ENCODE measurements at places on chromosomes 12 and 14.

DNA sequence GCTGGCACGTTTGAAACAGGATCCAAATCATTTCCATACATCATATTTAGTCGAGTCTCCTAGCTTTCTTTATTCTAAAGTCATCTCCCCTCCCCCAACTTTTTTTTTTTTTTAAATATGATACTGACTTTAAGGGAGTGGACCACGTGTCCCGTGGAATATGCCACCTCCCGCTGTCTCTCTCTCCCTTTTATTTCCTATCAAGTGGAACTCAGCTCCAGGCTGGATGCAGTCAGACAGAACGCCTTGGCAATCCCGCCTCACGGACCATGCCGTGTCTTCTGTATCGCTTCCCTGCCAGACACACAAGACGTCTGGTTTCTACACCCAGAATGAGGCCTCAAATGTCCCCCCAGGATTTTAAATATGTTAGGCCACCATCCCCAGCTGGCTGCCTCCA is 21.2 kb downstream of the BCL7A start:
- no peak for DNase-seq

DNA sequence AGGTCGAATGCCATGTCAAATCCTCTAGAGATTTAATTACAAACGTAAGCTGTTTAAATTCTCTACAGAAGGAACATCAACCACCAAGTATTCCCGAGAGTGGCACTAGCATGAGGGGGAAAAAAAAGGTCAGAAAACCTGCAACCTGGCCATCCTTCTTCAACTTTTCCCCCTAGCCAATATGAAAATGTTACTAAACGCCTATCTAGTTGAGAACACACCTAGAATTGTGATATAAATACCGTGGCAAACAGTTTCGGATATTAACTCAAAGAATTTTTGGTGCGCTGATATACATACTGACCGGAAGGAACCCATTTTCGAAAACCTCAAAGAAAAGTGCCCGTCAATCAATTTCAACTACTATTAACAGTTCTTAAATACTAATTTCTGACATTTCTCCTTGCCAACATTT is 1.8 kb downstream of the HNRNPC start:
- peak; percentile 36 for DNase-seq

DNA sequence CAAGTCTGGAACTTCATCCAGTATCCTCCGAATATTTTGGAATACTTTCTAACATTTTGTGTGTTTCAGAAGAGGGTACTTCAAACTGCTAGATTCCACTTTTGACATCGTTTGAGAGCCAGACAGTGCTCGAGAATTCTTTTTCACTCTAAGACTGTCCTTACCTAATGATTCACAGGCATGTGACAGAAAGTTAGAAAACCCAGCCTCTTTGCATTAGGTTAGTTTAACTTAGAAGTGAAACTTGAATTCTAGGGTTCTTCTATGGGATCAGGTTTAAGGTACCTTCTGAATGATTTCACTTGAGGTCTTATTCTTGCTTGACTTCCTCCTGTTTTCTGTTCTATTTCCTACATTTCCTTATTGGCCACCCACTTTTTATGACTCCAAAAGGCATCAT is 431.8 kb downstream of the SLC6A15 start:
- no peak for DNase-seq

DNA sequence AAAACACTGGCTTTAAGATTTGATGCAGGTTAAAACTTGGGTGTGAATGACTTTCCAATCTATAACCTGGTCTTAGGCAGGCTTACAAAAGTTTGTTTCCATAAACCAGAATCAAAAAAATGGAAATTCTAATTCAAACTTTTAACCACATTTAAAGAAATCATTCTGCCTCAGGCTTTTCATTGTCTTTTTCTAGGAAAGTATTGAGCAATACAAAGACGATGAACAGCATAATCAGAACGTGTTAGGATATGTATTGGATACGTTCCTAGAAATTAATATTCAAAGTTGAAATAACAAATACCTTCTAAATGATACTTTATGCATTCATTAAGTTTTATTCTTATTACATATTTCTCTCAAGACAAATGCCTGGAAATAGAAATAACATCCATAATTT is 172.9 kb downstream of the CEP128 start:
- DNase-seq: peak; percentile 24

DNA sequence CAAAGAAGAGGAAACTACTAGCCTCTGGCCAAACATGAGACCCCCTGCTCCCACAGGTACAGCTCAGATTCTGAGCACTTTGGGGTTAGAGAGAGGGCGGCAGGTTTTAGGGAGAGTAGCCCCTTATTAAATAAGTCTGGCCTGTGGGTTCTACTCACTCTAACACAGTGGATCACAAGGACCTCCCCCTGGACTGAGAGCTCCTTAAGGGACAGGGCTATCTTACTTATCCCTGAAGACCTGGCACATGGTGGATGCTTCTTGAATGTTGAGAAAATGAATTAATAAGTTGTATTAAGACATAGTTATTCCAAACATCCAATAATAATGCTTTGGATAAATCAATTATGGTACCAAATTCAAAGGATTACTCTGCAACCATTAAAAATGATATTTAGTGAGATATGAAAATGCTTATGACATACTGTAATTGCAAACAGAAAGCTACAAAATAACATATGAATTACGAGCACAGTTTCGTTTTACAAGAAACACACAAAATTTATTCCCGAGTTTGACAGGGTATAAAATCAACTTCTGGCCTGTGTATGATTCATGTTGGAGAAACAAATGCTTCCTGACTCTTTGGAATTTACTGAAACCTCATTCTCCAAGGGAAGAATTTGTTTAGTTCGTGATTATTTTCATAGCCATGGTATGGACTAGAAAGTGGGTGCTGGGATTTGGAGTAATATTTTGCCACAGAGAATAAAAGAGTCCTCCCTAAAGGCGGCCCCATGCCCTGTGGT is 59.3 kb upstream of the BDKRB2 start:
- no peak for DNase-seq

GRCh38 chr12:125399489-125399888 is 334.3 kb downstream of the AACS start:
- DNase-seq: no peak

- no peak for DNase-seq
These were observed 41.0 kb upstream of the NCOR2 start for GRCh38 chr12:124608450-124608870.

- peak; percentile 63 for DNase-seq
These were observed 134.4 kb upstream of the FGD4 start for GRCh38 chr12:32264961-32265360.

DNA sequence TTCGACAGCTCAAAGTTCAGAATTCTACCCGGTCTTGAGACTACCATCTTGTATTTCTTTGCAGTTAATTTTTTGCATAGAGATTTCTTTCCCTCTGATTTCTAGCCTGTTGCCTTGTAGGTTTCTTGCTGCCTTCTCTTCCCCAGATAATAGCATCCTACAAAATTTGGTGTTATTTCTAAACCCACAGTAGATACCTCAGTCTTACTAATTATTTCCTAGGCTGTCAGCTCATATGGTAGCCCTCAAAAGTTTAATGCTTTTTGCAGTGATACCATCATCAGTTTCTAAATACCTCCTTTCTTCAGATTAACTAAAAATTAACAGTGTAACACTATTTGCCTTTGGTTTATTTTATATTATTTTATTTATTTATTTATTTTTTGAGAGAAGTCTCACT is 61.9 kb upstream of the TMPO start:
- DNase-seq: no peak

DNA sequence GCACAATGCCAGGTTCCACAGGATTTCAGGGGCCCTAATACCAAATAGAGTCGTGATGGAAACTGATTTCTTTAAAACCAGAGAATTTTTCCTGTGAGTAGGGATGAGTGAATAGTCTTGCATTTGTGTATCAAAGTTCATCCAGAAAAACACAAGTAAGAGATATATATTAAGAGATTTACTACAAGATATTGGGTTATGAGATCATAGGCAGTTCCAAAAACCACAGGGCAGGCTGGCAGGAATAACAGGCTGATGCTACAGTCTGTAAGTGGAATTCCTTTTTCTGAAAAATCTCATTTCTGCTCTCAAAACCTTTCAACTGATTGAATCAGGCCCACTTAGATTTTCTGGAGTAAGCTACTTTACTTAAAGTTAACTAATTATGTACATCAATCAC is 1756.2 kb upstream of the SEL1L start:
- no peak for DNase-seq

- no peak for DNase-seq
These were observed 923 bp upstream of the MLF2 start for GRCh38 chr12:6753772-6754356.

- no peak for DNase-seq
These were observed 43.3 kb downstream of the NCKAP5L start for GRCh38 chr12:49784756-49785409.

- DNase-seq: peak; percentile 57
These were observed 944 bp downstream of the CCND2 start for GRCh38 chr12:4274396-4275015.

GRCh38 chr12:24574538-24574937 is 374.4 kb downstream of the BCAT1 start:
- no peak for DNase-seq

GRCh38 chr14:100567009-100567876 is 20.0 kb downstream of the BEGAIN start:
- peak; percentile 46 for DNase-seq

DNA sequence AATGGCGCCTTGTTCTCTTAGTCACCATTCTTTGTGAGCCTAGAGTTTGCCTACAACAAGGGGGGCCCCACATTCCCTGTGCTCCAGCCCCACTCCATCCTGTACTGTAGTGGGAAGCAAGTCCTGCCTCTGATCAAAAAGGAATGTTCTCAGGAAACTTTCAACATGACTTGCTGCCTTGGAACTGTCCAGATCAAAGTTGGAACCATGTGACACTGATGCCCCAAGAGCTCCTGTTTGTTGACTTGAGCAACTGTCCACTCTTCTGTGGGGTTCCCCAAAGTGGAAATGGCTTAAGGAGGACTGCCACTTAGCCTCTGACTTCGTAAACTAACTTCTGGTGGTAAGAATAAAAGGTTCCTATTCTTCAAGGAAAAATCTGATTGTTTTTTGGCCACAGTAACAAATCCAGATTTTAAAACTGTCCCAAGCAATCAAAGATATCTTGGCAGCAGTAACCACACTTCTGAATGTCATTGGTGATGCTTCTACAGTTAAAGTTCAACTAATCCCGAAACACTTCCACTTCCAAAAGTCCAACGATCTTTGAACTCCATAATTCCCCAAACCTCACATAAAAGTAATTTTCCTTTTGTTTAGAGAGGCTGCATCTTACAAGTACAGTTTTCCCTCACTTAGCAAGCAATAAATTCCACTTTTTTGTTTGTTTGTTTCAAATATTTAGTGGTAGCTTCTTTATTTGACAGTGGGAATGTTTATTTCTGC is 67.2 kb downstream of the PAH start:
- DNase-seq: no peak

- no peak for DNase-seq
These were observed 56.9 kb upstream of the TSPAN8 start for GRCh38 chr12:71214511-71215285.

GRCh38 chr12:109488051-109488665 is 10.7 kb downstream of the UBE3B start:
- no peak for DNase-seq

- no peak for DNase-seq
These were observed 3.7 kb upstream of the FERMT2 start for GRCh38 chr14:52954346-52955214.

- no peak for DNase-seq
These were observed 1036.5 kb upstream of the NOVA1 start for GRCh38 chr14:27634056-27634970.

DNA sequence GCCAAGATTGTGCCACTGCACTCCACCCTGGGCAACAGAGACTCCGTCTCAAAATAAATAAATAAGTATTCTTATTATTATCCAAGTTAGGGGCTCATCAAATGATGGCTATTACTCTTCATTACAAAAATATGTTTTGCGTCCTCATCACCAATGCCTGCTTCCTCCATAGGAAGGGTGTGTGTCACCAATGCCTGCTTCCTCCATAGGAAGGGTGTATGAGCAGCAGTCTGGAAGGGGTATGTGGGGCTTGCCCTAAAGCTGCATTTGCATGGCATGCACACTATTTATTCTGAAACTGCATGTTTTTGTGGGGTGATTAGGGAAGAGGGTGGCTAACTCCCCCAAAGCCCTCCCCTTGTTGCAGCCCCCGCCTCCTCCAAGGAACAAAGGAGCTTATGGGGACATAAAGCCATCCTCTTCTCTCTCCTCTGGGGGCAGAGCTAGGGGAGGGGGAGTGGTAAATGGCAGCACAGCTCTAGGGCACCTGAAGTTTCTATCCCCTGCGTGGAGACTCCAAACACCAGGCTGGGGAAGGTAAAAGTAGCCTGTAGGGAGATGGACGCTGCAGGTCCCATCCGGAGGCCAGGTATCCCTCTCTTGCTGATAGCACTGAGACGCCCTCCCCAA is 1.3 kb downstream of the CAMKK2 start:
- DNase-seq: no peak

- DNase-seq: no peak
These were observed 2.0 kb upstream of the WSCD2 start for GRCh38 chr12:108126990-108127501.

GRCh38 chr14:103802356-103802755 is 45.0 kb downstream of the PPP1R13B start:
- DNase-seq: no peak

GRCh38 chr12:104456417-104456949 is at the start of gene CHST11:
CHST11 (plus strand) TSS chr12:104456948.
- DNase-seq: peak; percentile 94

- peak; percentile 62 for DNase-seq
These were observed 10.2 kb upstream of the SERPINA9 start for GRCh38 chr14:94485944-94486841.

- DNase-seq: no peak
These were observed 724 bp upstream of the CS start for GRCh38 chr12:56300644-56301464.

DNA sequence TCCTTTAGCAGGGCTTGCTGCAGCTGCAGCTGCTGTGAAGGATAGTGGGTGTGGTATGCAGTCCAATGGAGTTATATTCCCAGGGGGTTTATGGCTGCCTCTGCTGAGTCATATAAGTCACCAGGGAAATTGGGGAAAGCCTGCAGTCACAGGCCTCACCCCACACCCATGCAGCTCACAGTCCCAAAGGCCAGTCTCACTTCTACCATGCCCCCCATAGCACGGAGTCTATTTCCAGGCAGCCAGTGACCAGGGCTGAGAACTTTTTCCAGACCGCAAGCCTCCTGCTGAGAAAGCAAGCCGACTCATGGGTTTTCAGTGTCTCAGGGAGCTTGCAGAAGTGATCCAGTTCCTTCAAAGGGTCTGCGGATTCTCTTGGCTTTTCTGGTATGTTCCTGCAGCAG is 322.4 kb upstream of the CLEC14A start:
- DNase-seq: no peak

- DNase-seq: peak; percentile 28
These were observed 3.3 kb upstream of the POP5 start for GRCh38 chr12:120584343-120585149.

GRCh38 chr12:104248444-104248843 is 32.9 kb downstream of the TXNRD1 start:
- no peak for DNase-seq

DNA sequence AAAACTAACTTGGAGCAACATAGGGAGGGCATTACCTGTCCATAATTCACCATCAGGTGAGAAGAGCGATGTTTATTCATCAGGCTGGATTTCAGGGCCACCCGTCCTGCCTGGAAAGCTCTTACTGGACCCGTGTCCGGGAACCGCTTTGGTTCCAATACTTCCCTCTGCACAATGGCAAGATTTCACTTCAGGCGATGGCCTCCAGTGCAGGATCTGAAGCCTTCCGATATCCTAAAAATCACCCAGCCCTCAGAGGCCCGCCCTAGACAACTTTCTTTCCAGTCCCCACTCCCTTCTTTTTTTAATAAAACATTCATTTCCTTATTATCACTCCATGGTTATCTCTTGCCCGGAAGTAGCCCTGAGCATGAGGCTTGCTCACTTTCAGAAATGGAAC is 92.5 kb downstream of the BCL11B start:
- no peak for DNase-seq

All from lung (tissue), 17 donors.